CD8-positive, alpha-beta T cell (primary cell): ENCODE measurements at places on chromosomes 3 and 15.

- no peak for DNase-seq
Observed at GRCh38 chr3:27025718-27026117, 343.5 kb downstream of the NEK10 start.

GRCh38 chr3:125075738-125076137 lies 19.9 kb upstream of the HEG1 start:
- no peak for DNase-seq

DNA sequence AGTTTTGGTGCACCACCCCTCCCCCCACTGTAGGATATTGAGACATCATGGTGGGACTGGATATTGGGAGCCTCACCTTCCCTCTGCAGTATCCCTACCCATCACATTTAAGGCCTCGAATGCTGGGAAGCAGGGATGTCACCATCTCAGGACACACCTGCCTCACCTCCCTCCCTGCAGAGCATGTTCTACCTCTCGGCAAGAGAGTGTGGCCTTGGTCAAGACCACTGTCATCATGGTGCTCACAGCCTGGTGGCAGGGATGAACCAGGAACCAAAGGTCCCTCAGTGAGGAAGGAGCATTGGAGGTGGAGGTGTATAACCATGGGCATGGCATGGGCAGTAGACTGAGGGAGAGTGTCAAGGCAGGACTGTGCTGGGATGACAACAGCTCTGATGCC lies 104.8 kb downstream of the CORO2B start:
- no peak for DNase-seq

DNA sequence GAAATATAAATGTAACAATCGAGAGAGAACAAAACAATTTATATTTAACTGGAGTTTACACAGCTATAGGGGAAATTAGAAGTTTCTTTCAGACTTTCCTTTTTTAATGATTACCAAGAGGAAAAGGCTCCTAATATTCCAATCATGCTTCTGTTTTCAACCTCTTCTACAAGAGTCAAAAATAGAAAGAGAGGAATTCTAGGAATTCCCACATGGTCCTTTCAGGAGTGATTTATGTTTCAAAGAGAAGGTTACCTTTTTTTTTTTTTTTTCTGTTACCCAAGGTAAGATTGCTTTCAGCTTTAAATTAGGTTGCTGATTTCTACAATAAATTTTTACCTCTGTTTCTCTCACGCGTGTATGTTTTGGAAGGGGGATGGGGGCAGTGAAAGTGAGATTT lies 355.3 kb upstream of the DCBLD2 start:
- no peak for DNase-seq

GRCh38 chr15:41892621-41893421 lies 1.0 kb downstream of the SPTBN5 start:
- DNase-seq, result peak; percentile 69

- DNase-seq, result no peak
Observed at GRCh38 chr3:70010346-70010745, 10.8 kb downstream of the SAMMSON start.

- DNase-seq, result no peak
Observed at GRCh38 chr3:161559177-161559998, 62.8 kb downstream of the OTOL1 start.

- no peak for DNase-seq
Observed at GRCh38 chr3:156635973-156636372, 38.4 kb upstream of the TIPARP start.

DNA sequence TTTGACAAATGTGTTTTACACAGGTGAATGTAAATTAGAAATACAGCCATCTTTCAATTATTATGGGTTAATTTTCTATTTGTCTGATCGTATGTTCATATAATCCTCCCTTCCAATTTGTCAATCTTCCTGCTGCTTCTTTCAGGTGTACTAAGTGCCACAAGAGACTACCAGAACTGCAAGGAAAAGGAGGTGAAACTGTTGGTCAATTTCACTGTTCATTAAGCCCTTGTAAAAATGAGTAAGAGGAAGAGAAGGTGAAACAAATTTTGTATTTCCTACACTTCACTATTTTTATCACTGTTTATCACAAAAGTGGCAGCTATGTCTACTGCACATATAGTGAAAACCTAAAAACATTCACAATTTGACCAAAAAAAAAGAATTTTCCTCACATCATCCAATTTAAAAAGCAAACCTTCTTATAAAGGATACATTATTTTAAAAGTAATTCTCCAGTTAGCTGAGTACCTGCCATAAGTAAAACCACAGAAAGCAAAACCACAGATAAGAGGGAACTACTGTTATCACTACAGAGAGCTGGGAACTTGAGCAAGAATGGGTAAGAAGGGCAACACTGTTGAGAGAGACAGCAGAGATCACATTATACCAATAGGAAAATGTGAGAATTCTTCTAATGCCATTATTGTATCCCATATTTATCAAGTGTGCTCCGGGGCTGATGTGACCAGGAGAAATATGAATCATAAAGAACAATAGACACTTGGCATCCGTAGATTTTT lies 163.0 kb downstream of the TBC1D5 start:
- DNase-seq, result no peak

GRCh38 chr15:54990793-54991192 lies 205.9 kb downstream of the RSL24D1 start:
- DNase-seq, result no peak

GRCh38 chr3:13219077-13219901 lies 146.1 kb upstream of the IQSEC1 start:
- DNase-seq, result no peak

GRCh38 chr15:54803134-54803808 lies 393.5 kb downstream of the RSL24D1 start:
- no peak for DNase-seq

- DNase-seq, result no peak
Observed at GRCh38 chr15:72889545-72889944, 106.0 kb upstream of the ADPGK start.

GRCh38 chr15:23854912-23855659 lies 168.0 kb upstream of the NDN start:
- DNase-seq, result no peak

GRCh38 chr3:112005091-112005672 lies 6.5 kb downstream of the TAGLN3 start:
- DNase-seq, result no peak

DNA sequence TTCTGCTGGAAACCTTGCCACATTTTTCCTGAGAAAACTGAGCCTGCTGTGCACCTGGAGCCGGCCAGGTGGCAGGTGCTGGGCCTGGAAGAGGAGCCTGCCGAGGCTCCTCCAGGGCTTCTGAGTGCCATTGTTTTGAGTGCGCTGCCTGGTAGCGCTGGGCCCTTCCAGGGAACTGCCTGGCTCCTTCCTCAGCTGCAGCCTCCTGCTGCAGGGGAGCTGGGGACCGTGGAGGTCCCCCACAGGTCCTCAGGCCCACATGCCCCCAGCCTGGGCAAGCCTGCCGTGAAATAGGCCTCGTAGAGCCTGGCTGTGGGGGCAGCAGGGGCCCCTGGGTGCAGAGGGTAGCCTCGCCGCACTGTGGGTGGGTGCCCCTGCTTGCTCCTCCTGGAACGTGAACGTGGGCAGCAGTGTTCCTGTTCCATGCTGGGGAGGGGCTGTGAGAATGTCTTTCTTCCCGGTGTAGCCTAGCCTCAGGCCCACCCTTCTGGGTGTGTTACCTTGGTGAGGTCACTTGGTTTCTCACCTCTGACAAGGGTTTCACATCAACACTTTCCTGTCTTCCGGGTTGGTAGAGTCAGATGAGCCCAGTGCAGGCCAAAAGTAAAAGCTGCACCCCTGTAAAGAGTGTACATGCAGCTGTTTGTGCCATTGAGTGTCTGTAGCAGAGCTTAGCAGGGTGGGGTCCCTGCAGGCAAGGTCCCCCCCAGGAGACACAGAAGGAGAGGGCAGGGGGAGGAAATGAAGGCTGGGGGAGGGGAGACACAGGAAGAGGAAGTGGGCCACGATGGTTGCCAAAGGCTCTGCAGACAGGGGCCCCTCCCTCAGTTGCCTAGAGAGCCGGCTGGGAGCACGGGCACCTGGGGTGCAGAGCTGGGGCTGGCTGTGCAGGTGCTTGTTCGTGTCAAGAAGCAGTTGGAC lies 34.5 kb downstream of the KLF13 start:
- peak; percentile 90 for DNase-seq

DNA sequence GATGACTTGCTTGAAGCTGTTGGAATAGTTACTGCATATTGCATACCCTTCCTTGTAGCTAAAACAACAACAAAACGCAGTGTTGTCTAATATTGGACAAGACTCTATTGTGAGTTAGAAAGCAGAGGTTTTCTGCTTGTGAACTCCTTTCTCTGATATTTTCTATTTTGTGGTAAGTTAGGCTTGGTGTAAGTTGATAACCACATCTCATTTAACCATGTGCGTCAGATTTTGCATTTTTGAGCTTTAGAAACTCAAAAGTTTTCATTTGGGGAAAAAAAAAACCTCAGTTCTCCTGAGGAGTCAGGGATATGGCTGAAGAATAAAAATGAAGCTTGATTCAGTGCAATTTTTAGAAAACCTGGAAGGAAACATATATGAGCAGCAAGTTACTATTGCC lies 1.5 kb downstream of the ARIH1 start:
- no peak for DNase-seq

DNA sequence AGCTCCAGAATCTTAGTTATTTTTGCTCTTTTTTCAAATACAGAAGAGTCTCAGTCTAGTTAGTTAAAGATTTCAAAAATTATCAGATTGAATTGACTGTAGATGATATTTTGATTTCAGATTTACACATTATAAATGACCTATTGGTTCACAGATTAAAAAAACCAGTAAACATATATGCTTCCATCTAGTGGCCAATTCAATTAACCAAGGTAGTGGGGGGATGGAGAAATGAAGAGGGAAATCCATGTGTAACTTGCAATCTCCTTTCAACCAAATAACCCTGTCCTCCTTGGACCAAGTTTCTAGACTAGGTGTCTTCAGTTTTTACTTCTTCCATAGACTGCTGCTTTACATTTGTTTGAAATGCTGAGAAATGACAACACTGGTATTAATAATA lies 789.8 kb downstream of the ROBO1 start:
- DNase-seq, result no peak

DNA sequence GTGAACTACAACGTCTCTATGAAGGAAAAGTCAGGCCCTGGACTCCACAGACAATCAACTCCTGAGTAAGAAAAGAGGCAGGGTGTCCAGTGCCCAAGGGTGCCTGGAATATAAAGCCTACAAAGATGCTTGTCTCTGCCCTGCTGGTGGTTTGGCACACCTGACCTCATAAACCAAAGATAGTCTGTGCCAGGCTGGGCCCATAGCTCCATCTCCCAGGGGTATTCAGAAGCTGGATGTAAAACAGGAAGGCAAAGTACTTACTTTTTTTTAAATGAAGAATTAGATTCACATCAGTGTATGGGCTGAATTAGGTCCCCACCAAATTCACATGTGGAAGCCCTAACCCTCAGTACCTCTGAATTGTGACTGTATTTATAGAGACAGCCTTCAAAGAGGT lies 66.6 kb upstream of the HERC1 start:
- DNase-seq, result no peak

DNA sequence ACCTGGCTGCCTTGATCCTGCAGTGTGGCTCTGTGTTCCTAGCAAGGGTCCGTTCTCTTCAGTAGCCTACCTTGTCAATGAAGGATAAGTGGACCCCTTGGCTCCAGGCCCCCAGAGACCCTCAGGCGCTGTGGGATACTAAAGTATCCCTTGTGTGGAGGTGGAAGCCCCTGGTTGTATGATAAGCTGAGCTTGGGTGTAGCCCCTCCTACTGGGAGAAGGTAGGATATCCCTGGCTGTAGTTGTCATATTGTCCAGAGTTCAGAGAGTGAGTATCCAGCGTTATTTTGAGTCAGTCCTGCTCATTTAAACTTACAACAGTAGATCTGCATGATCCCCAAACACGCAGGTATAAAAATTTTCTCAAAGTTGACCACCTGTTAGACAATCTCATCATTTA lies 496.8 kb downstream of the CNTN4 start:
- DNase-seq, result no peak

- no peak for DNase-seq
Observed at GRCh38 chr15:50828610-50829206, 63.2 kb upstream of the SPPL2A start.

DNA sequence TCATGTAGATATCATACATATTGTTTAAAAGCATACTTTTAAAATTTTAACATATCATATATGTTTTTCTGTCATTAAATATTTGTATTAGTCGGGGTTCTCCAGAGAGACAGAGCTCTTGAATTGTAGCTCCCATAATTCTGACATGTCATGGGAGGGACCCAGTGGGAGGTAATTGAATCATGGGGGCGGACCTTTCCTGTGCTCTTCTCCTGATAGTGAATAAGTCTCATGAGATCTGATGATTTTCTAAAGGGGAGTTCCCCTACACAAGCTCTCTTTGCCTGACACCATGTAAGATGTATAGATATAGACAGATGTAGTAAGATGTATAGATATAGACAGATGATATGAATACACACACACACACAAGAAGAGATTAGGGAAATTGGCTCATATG lies 161.2 kb upstream of the ABI3BP start:
- DNase-seq, result no peak

DNA sequence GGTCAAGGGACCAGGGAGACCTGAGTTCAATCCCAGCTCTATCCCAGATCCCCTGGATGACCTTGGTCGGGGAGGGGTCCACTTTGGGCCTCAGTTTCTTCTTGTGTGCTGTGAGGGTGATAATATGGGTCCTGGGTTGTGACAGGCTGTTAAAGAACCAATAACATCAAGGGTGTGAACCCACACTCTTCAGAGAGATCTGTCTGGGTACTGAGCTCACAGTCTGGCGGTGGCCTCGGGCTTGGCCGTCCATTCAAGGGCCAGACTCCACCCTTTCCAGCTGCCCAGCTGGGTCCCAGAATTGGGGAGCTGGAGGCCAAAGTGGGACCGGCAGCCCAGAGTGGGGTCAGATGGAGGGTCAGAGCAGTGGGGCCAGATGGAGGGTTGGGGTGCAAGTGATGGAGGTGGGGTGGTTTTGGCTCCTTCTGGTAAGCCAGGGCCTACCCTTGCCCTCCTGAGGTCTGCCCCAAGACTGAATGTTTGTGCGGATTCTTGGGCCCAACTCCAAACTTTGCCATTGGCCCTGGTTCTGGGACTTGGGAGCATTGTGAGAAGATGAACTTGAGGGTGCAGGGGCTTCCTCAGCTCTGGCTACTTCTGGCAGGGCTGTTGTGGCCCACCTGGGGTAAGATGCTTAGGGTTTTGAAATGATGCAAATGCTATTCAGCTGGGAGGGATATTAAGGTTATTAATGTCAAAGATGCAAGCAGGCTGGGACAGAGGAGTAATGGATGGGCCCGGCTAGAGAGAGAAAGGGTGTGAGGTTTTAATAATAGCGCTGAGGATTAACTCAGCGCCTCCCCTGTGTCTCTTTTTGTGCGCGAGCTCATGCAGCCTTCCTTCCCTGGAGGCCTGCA lies 1.5 kb downstream of the CORO2B start:
- no peak for DNase-seq

DNA sequence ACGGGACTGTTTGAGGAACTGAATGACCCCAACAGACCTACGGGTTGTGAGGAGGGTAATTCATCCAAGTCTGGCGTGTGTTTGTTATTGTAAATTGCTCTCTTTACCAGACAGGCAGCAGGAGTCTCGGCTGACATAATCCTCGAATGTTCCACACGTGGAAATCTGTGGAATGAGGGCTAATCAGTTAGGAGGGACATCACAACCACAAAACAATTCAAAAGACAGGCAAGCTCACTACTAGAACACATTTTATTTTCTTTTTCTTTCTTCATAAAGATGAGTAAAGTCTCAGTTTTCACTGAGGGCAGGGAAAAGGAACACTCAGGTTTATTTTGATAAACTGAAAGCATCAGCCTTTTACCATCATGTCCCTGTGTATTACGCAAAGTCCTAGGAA lies 53.8 kb downstream of the GRK7 start:
- DNase-seq, result no peak

GRCh38 chr3:66068255-66068654 lies 29.5 kb upstream of the MAGI1 start:
- DNase-seq, result no peak
